Activated CD4-positive, alpha-beta T cell treated with anti-CD3 and anti-CD28 coated beads for 1 hour (primary cell): ENCODE measurements at places on chromosomes 5 and 9.
A peak's percentile ranks its signal among the peaks of the same experiment; 100 is the strongest.

- DNase-seq, result no peak
Observed at GRCh38 chr5:131679911-131680310, 44.9 kb upstream of the RAPGEF6 start.

DNA sequence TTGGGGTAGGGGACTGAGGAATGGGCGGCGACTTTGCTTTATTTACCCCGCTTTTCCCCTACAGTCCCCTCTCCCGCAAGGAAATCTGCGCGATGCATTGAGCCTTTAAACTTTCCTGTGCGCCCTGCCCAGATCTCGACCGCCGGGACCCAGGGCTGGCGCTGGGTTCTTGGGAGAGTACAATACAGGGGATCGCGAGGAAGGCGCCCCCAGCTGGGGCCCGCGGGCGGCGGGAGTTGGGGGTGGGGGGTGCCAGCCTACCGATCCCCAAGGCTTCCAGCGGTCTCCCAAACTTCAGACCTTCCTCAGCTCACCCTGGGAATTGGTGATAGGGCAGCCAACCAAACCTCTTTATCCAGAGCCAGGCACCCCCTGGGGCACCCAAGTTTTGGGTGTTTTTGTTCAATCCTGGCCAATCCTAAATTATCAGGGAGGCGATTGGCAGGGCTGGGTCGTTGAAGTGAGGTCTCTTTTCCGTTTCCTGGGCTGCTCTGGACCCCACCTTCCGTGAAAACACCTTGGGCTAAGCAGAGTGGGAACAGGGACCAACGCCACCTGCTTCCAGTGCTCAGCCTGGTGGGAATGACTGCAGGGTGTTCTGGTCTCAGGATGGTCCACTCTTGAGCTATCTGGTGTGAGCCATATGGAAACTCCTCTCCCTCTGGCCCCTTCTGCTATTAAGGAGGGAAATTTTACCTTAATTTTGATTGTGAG is 51.4 kb upstream of the DAB2IP start:
- no peak for DNase-seq

GRCh38 chr9:75921391-75922127 is 31.1 kb downstream of the PCSK5 start:
- DNase-seq, result no peak

- no peak for DNase-seq
Observed at GRCh38 chr5:15215056-15215455, 284.9 kb upstream of the FBXL7 start.

GRCh38 chr9:92934321-92934720 is 13.0 kb upstream of the FGD3 start:
- DNase-seq, result no peak

DNA sequence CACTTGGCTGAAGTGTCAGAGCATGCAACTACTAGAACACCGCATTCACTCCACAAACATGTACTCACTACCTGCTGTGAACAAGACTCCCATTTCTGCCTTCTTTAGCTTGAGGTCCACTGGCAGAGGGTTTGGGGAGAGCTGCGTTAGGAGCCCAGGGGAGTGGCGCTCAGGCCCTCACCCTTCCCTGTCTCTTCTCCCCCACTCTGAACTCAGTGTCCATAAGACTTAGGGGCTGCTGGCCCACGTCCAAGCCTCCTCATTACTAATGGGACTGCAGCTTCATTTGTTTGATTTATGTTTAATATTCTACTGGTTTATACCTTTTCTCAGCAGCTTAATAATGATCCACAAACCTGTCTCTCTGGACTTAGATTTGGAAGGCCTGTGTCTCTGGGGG is 70.9 kb downstream of the HSPA4 start:
- no peak for DNase-seq

GRCh38 chr5:16579142-16579847 is 37.5 kb downstream of the RETREG1 start:
- no peak for DNase-seq

- DNase-seq, result no peak
Observed at GRCh38 chr5:5572010-5572865, 149.8 kb downstream of the ICE1 start.

DNA sequence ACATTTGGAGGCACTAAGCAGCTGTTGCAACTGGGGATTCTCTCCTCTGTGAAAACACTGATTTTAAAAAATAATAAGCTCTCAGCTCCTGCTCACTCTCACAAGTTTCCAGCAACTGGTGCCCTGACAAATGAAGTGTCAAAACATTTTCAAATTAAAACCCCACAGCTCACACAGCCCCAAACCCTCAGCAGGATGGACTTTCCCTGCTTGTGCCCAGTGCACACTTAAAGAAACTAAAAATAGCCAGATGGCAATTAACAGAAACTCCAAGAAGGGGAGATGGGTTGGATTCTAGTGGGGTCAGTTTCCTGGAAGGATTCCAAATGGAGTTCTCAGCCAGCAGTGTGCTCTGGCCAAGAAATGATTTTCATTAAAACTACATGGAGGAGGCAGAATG is 163.0 kb upstream of the PUM3 start:
- DNase-seq, result no peak

DNA sequence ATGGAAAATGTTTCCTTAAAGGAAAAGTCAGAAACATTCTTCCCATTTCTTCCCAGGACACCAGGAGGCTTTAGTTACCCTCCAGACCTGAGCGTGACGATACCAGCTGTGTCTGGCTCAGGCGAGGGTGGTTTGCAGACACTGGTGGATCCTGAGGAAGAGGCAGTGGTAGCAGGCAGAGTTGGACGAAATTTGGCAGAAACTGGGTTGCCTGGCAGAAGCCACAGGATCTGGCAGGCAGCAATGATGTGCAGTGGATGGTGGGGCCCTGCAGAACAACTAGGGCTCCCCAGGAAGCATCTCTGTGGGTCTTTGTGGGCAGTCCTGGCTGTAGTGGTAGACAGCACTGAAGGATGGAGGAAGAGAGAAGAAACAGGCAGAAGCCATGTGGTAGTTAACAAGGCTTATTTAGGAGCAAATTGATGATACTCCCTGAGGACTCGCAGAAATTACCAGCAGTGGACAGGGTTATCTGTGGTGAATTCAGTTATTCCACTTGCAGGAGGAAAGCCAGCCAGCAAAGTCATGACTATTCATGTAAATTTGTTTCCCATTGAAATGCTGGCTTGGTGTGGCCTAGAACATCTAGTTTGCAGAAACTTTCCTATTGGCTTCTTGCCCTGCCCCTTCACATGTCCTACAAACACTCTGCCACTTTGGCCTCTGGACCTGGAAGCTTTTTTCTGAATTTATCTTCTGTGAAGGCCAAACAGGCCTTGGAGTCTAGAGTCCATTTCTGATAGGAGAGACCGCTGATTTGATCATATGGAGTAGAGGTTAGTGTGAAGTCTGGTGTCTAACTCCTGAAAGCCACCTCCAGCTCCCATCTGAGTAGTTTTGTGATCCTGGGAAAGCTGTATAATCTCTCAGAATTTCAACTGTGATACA is 212.0 kb downstream of the DMRT2 start:
- no peak for DNase-seq

DNA sequence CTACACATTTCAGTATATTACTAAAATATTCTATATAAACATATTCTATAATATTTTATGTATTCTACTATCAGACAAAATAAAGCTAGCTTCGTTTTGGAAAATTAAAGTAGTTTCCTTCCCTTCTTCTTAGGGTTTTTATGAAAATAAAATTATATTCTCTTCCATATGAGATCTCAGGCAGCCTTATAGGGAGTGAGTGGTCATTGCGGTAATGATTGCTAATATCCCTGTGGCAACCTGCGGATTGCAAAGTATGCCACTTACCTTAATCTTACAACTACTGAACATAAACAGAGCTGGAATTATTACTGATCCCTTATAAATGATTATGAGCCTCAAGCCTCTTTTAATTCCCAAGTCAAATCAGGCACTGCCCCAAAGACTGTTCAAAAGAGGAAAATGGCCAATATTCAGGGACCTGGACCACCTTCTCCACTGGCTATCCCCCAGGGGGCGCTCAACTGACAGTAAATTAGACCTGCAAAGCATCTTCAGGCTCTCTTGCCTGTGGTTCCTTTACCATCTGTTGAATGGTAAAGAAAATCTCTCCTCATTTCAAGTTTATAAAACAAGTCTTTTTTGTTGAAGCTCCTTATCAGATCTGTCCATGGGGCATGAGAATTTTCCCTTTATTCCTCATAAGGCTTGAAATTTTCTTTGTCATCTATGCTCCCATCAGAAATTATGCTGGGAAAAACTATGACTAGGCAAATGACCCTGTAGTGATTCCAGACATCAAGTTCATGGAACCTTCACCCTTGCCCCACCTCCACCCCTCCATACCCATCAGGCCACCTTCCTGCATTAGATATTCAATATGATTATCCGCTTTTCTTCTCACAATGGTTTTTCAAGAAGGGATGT is 163.9 kb downstream of the CEMIP2 start:
- peak; percentile 61 for DNase-seq

DNA sequence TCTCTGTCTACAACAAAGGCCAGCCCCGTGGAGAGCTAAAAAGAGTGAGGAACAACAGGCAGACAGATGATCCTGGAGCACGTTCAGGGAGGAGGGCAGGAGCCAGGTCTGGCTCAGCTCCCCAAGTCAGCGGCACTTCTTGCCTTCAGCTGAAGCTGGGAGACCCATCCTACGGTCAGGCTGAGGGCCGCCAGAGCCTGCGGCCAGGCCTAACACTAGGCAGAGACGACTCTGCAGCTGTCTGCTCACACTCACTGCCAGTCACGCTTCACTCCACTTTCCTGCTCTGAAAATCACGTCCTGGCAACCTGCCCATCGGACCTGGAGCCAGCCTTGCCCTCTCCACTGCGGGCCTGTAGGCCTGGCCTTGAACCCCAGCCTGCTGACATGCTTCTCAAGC is 160.9 kb upstream of the LHFPL2 start:
- no peak for DNase-seq

DNA sequence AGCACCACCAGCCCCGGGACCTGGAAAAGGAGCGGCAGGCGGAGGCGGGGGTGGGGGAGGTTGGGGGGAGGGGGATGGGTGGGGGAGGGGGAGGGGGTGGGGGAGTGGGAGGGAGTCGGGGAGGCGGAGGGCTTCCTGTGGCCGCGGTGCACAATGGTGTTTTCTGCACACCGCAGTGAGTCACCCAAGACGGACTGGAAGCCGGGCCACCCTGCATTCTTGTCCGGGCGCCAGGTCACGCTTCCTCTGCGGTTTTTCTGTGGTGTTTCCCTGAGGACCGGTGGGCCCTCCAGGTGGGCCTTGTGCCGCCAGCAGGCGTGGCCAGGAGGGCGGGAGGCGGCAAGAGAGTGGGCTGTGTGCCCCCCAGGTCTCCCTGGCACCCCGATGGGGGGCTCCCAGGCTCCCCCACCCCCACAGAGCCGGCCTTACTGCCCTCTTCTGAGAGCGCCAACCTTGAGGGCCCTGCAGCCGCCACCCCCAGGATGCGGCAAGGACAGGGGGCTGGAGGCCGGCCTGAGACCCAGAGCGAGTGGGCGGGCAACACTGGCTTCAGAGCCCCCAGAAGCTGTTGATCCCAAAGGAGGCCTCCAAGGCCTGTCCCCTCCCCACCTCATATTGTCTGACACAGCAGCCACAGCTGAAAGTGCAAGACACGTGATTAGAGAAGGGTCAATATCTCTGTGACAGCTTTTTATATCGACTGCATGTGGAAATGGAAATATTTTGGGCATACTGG is 11.1 kb downstream of the EXD3 start:
- DNase-seq, result no peak

- no peak for DNase-seq
Observed at GRCh38 chr5:146399481-146399880, 47.7 kb upstream of the TCERG1 start.

DNA sequence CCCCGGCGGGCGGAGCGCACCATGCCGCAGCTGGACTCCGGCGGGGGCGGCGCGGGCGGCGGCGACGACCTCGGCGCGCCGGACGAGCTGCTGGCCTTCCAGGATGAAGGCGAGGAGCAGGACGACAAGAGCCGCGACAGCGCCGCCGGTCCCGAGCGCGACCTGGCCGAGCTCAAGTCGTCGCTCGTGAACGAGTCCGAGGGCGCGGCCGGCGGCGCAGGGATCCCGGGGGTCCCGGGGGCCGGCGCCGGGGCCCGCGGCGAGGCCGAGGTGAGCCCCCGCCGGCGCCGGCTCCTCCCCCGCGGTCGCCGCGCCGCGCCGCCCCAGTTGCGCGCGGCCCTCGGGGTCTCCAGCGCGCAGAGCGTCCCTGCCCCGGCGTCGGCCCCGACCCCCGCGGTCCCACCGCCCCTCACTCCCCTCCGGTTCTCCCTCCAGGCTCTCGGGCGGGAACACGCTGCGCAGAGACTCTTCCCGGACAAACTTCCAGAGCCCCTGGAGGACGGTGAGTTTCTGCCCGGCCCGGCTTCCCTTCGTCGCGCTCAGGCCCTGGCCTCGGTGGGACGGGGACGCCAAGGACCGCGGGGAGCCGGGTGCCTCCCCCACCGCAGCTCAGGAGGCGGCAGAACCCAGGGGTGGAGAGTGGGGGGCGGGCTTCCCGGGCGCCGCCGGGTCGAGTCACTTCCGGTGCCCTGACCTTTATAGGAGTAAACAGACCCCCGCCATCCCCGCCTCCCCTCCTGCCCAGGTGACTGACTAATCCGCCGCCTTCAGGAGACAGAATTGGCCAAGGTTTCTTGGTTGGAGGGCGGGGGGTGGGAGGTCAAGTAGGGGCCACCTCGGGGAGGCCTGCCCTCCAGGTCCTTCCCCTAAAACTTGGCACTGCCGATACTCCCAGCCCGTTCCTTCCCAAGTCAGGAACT is 665 bp downstream of the TCF7 start:
- DNase-seq, result peak; percentile 73

GRCh38 chr9:106771608-106772007 is 91.4 kb upstream of the ZNF462 start:
- no peak for DNase-seq

DNA sequence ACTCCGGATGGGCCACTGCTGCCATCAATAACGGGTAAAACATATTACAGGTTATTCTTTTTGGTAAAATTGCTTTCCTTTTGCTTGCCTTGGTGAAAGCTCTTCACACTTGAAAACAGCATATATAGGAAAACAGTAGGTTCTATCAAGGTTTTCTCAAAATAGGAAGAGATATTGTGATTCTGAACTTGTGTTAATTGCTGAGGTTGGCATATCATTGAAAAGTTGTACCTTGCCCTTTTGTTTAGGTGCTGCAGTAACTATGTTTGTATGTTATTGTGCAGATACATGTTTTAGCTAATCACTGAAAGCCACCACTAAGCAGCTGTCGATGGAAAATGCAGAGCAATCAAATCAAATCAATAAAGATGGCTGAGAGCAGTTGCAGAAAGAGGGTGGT is 78.0 kb upstream of the C6 start:
- no peak for DNase-seq

- no peak for DNase-seq
Observed at GRCh38 chr5:173963182-173963838, 25.7 kb upstream of the C5orf47 start.
